SJCRH30 (cell line): ENCODE measurements at places on chromosomes 7 and 10. TPM values are rescaled to one million over a fixed set of nuclear protein-coding genes. Genes with fewer than 3 reads are reported as not detected.

GRCh38 chr7:85285527-85285926 lies 98.7 kb upstream of the SEMA3D start:
- peak; percentile 53 for DNase-seq
- no peaks in the 10 kb centered on the region for H3K36me3 ChIP-seq
- H3K27ac ChIP-seq = no peak overlapping the region
- no peak overlapping the region for H3K4me3 ChIP-seq

DNA sequence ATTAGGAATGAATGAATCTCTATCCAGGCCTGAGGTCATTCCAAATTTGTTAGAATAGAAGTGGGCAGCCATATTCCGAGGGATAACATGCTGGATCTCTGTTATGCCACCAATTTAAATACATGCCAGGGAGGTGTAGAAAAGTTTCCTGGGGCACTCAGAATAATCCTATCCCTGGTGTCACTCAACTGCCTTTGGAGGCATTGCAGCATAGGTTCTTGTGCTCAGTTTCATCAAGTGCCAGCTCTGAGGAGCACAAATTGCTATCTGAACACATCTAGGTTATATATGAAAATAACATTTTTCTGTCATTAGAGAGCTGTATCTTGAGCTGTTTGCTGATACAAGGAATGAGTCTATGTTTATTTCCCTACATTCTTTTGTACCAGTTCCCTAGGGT lies 197.3 kb downstream of the CSTF2T start:
- no peak overlapping the region for H3K27ac ChIP-seq
- no peak overlapping the region for H3K4me3 ChIP-seq
- no peak for DNase-seq
- no peaks in the 10 kb centered on the region for H3K27me3 ChIP-seq
- no peaks in the 10 kb centered on the region for H3K4me1 ChIP-seq

DNA sequence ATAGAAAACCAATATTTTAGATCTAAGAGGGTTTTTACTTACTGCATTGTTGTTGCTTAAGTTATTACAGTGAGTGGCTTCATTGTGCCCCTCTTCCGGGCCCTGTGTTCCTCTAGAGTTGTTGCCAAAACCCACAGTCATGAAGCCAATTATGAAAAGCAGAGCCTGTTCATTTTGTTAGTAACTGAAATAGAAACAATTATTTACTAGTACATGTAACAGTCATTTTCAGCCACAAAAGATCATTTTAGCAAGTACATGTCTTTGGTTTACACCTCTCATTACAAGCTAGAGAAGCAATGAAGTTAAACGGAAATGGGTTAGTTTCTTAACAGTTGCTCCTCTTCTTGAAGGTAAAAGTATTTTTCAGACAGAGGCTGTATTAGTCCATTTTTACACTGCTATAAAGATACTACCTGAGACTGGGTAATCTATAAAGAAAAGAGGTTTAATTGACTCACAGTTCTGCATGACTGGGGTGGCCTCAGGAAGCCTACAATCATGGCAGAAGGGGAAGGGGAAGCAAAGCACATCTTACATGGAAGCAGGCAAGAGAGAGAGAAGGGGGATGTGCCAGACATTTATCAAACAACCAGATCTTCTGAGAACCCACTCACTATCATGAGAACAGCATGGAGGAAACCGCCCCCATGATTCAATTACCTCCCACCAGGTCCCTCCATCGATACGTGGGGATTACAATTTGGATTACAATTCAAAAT lies 380.5 kb downstream of the SFMBT2 start:
- H3K4me3 ChIP-seq = no peak overlapping the region
- no peaks in the 10 kb centered on the region for H3K36me3 ChIP-seq
- DNase-seq = no peak
- H3K27me3 ChIP-seq = no peaks in the 10 kb centered on the region

- DNase-seq = no peak
- H3K4me1 ChIP-seq = no peaks in the 10 kb centered on the region
- no peak overlapping the region for H3K27ac ChIP-seq
- no peaks in the 10 kb centered on the region for H3K27me3 ChIP-seq
- no peak overlapping the region for H3K4me3 ChIP-seq
These were observed 38.0 kb upstream of the TES start for GRCh38 chr7:116172353-116172752.

DNA sequence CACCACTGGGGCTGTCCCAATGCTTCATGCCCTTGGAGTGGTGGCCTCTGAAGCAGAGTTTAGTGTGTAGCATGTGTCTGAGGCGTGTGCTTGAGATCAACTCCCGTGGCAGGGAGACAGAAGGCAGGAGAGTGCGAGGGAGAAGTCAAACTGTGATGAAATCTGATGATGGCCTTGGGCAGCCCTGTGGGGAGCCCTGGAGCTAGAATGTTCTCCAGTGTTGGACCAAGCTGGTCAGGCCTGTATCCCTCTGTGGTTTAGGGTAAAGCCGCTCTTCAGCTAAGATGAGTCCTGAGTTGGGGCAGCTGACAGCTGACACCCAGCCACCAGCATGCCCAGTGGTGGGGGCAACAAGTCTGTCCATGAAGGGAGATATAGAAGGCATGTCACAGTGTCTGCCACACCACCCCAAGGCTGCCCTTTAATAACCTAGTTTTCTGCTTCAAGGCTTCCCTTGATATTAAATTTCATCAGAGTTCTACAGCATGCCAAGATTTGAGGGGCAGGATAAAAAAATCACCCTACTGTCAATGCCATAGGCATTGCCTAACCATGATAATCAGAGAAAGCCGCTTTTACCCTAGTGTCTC lies 170.5 kb upstream of the SVIL start:
- no peak overlapping the region for H3K4me3 ChIP-seq
- peak overlapping the region; percentile 95 for H3K27ac ChIP-seq
- peak; percentile 26 for DNase-seq
- H3K36me3 ChIP-seq = no peaks in the 10 kb centered on the region
- H3K4me1 ChIP-seq = peaks cover 35% of the 10 kb centered on the region
- no peaks in the 10 kb centered on the region for H3K27me3 ChIP-seq

GRCh38 chr7:64206903-64207302 lies at the start of gene ZNF735:
ZNF735 (plus strand) TSS chr7:64207203; CDS start chr7:64207203, 0 bp downstream.
- no peaks in the 10 kb centered on the region for H3K36me3 ChIP-seq
- H3K4me3 ChIP-seq = no peak within 1 kb of the TSS
- no peak within 1 kb of the TSS for H3K27ac ChIP-seq
- no peak for DNase-seq
- H3K27me3 ChIP-seq = no peaks in the 10 kb centered on the region

Gene OR2A42
- not detected in 2 replicates for total RNA-seq

Gene RAPGEF5
- total RNA-seq = 0.03 and 0.14 TPM in 2 replicates

Gene HMX2
- total RNA-seq = not detected in 2 replicates
